ENCODE measurements at places on chromosomes 11 and 22.

GRCh38 chr11:111269146-111269868 lies 23.8 kb downstream of the POU2AF2 start:
- DNase-seq: no peak

- DNase-seq: no peak
These were observed 182.2 kb upstream of the SYT13 start for GRCh38 chr11:45468267-45468856.

DNA sequence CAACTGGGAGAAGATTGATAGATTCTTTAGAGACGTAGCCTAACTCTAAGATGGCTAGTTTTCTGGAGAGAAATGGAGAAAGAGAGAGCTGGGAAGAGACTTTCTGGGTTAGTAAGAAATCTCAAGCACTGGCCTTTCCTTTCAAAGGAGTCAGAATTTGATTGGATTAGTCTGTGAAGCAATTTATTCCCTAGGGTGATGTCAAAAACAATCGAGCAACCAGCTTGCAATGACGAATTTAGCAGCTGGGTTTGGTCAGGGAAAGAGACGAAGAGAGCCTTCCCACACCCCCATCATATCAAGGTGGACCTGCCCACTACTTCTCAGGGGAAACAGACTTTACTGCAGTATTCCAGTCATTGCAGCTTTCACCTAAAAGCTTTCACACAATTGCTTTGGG lies 10.8 kb downstream of the KRTAP5-6 start:
- DNase-seq: no peak

DNA sequence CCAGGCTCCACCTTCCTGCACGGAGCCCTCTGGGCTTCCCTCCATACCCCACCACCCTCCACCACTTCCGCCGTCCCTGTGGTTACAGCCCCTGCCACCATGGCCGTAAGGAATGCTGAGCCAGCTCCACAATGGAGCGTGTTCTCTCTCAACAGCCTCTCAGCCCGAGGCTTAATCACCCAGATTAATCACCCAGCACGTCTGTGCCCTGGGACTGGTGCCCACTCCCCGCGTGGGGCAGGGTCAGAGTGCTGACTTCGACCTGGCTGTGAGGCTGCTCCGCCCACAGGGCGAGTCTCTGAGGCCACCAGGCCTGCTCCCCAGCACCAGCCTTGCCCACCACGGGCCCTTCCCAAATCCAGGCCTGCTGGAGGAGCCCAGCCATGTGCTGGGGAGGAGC lies 4.0 kb upstream of the TH start:
- no peak for DNase-seq

DNA sequence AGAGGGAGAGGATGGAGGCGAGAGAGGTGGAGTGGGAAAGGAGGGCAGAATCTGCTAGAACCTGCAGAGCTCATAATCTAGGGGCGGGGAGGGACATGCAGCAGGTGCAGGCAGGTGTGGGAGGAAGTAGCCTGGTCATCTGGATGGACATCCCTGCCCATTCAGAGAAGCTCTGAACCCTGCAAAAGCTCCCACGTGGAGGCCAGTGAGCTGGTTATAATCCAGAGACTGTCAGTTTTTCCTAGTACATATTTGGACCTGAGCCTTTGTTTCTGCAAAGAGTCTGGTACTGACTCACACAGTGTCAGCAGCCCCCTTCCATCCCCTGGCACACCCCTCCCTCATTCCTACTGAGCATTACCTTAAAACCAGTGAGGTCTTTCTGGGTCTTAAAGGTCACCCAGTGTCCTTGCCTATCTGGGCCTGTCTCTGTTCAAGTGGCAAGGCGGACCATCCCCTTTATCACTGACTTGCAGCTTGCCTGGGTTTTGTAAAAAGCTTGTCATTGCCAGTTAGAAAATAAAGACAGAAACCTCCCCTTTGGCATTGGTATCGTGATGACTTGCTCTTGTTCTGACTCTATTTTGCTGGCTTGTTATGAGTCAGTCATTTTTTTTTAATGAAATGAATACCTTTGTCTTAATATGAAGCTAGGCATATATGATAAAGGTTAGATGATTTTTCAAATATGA lies 26.1 kb downstream of the PTPRJ start:
- DNase-seq: no peak

- no peak for DNase-seq
These were observed 35.2 kb upstream of the RDX start for GRCh38 chr11:110331626-110332025.

DNA sequence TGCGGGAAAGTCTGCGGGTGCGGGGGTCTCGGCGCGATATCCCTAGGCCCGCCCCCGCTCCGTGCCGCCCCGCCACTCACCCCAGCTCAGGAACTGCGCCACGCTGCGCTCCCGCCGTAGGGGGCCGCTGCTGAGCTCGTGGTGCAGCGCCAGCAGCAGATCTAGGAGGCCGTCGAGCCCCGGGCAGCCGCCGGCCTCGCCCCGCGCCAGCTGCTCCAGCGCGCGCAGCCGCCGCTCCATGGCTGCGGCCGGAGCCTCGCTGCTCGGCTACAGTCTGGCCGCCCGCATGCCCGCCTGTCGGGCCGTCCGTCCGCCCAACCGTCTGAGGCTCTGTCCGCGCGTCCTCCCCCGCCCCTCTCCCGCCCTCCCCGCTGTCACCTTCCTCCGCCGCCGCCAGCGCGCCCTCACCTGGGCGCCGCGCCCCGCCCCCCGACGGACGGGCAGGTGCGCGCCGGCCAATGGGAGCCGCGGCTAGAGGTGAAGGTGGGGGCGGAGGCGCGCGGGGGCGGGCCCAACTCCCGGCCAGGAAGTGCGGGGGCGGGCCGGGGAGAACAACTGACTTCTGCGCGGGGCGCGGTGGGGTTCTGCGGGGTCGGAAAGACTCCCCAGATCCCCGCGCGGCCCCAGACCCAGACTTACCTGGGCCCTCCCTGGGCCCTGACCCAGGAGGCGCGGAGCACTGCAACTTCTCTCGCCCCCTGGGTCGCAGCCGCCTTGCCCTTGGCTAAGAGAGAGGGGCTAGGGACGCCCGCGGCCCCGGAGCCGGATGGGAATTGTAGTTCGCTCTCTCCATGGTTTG lies at the start of gene CDC42BPG:
TSS of gene CDC42BPG (minus strand) at position 324 of the 799 bp plus-strand sequence. CDS start at position 240, 84 bp downstream.
- DNase-seq: peak; percentile 68

- no peak for DNase-seq
These were observed 1280.6 kb upstream of the CNTN5 start for GRCh38 chr11:97739932-97740800.

GRCh38 chr11:67071420-67072284 lies 15.0 kb downstream of the RHOD start:
- DNase-seq: peak; percentile 77

DNA sequence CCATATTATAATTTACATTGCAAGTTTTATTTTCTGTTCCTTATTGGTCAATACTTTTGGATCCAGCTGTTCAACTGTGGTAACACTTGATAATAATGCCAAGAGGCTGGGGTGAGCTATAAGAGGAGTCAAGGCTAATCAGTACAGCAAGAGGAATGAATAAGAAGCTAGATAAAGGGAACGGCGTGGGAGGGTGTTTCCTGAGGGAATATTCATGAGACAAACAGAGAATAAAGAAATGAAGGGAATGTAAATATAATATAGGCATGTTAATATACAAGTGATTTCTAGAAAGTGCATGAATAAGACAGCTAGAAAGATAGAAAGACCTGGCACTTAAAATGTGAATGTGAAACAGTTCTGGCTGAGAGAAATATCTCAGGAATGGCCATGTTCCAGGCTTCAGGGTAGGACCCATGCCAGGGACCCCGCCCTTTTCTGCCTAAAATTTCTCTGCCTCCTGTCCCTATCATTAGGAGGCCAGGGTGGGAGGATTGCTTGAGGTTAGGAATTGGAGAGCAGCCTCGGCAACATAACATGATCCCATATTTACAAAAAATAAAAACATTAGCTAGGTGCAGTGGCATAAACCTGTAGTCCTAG lies 3.9 kb downstream of the OR51B4 start:
- DNase-seq: no peak

GRCh38 chr11:78583889-78584288 lies 9.2 kb upstream of the NARS2 start:
- DNase-seq: no peak

DNA sequence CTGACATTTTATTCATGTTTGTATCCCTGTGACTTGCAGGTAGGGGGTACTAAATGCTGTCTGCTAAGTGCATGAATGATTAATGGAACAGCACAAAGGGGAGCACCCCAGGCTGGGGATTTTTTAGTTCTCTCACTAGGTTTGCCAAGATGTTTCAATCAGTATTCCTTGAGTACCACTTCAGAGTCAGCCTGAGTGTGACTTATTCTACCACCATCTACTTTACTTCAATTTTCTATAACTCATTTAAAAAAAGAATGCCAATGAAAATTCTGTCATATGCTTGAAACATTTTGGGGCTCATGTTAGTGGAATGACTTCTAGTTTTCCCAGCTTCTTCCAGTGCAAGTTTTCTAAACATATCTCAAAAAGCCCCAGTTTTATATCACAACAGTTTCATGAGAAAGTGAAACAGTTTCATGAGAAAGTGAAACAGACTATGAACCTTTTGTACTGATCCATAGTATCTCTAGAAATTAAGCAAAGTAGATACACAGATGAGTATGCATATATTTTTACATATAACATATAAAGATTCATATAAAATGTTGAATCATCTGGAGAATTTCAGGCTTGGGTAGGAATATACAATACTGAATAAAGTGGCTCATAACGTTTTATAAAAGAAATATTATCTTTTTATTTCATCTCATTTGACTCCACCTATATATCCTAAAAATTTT lies 252.4 kb downstream of the GRM5 start:
- DNase-seq: no peak

GRCh38 chr11:118114266-118114665 lies 27.5 kb upstream of the SMIM35 start:
- no peak for DNase-seq

DNA sequence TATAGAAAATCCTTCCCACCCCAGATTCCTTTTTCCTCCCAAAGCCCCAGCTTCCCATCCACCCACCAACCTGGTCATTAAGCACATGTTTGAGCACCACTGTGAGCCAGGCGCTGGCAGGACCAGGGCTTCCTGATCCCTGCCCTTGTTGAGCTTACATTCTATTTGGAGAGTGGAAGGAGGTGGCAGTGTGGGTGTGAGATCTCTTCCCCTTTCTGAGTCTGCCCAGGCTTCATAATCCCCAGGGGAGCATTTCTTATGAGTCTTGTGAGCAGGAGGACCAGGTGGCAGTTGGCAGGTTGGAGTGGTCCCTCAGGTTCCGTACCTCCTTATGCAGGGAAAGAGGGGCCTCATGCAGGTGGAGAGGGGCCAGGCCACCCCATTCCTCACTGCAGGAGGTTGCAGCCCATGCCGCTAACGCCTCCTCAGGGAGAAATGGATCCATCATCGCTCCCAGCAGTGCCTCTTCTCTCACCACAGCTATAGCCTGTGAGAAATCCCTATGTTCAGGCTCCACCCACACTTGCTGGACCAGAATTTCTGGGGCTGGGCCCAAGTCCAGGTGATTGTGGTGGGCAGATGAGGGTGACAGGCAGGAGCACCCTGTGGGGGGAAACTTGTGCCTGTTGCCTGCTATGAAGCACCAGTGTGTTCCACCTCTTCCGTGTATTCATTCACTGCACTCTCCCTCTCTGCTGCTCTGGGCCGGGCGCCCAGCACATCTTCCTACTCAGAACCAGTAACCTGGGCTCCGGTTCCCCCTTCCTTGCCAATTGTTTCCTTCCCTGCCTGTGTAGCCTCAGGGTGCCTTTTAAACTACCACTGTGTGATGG lies 23.5 kb downstream of the UBE2L3 start:
- DNase-seq: no peak

- no peak for DNase-seq
These were observed 1.2 kb downstream of the BET1L start for GRCh38 chr11:206002-206384.

Measured in GM18507 (cell line).